ENCODE measurements at places on chromosomes 6 and 20.

- no peak for DNase-seq
Observed at GRCh38 chr6:130407032-130407431, 41.2 kb downstream of the TMEM200A start.

GRCh38 chr20:6473197-6473596, 294.3 kb upstream of the BMP2 start:
- DNase-seq = no peak

DNA sequence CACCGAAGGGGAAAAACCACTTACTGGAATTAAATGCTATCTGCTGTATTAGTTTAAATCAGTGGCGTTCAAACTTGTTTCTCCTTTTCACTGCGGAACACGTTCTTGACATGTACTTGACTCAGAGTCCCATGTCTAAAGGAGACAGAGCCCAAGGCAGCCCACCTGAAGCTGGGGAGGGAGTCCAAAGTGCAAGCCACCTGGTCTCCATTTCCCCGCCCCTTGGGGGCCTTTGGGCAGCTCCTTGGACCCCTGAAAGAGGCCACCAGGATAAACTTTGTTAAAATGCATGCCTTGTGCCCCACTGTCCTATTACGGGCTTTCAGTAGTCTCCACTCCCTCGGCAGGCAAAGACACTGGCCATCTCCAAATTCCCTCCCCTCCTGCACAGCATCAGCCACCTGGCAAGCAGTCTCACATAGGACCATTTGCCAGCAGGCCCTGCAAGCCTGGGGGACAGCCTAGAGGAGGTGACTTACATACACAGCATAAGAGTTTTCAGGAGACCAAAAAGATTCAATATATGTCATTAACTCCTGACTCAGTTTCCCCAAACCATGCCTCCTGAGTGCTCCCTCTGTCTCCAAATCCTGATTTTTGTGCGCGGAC, 6.7 kb downstream of the PCK1 start:
- DNase-seq = no peak

- peak; percentile 1 for DNase-seq
Observed at GRCh38 chr20:58086763-58087561, 141.5 kb downstream of the ANKRD60 start.

DNA sequence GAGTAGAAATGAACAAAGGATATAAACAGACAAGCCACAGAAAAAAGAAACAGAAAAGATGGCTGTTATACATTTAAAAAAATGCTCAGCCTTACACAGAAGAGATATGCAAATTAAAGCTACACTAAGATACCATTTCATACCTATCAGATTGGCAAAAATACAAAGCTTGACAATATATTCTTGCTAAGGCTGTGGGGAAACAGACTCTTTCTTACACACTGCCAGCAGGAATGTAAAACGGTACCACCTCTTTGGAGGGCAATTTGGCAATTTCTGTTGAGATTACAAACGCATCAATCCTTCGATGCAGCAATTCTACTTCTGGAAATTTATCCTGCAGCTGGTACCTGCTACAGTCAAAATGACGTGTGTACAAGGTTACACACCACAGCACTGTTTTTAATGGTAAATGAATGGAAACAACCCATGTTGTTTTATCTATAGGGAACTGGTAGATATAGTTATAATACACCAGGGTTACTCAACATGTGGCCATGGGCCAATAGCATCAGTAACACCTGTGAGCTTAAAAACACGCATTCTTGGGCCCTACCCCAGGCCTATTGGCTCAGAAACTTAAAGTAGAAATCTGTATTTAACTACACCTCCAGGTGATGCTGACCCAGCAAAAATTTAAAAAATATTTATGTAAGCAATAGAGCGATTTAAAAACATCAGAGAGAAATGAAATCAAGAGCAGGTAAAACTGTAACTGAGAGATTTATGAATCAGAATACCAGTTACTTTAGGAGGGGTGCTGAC, 53.3 kb downstream of the TRAM2 start:
- no peak for DNase-seq

- DNase-seq = no peak
Observed at GRCh38 chr20:64145458-64146300, 18.6 kb upstream of the MYT1 start.

All from NCI-H2107 (cell line).